Globus pallidus (tissue), 1 donor: ENCODE measurements at places on chromosomes 7 and 10.

DNA sequence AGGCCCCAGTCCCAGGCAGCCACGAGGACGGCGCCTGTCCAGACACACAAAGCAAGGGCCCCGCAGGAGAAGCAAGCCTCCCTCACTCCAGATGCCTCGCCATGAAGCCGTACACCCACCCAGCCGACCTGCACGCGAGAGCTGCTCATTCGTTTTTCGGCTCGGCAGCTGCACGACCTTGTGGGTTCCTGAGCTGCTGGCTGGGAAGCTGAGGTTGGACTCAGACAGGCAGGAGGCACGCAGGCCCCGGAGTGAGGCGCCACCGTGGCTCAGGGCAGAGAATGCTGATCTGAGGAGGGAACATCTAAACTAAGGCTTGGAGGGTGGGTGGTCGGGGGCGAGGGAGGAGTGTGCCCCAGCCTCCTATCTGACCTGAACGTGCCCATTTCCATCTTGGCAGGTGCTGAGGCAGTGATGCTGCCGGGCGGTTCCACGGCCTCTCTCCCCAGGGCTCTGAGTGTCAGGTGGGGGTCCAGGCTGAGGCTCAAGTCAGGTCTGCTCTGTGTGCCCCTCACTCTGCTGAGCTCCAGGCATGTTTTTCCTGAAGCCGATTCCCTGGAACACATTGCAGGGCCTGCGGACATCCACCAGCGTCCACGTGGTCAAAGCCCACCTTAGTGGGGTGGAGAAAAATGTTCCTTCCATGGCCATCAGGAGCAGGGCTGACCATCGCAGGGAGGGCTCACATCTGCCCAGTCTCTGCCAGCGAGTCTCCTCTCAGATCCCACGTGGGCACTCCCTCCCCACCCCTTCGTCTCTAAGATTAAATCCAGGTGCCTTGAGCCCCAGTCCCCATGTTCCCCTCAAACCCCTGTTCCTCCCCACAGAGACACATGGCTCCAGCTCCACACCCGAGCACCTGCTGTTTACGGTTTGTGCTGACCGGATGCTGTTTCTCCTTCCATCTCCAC is 28.1 kb upstream of the FAM20C start:
- no peak for DNase-seq

DNA sequence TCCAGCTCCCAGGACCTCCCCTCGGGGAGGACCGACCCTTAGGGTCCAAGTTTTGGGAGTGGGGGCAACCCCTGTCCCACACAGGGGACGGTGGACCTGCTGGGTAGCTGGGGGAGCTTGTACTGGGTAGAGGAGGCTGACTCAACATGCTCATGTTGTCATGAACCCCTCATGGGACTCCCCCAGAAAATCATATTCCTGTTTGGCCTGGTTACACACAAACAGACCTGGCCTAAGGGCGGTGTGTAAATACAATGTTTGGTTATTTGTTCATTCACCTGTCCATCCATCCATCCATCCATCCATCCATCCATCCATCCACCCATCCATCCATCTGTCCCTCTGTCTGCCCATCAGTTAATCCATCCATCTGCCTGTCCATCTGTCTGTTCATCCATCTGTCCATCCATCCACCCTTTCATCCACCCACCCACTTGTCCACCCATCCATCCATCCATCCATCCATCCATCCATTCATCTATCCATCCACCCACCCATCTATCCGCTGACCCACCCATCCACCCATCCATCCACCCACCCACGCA is 92.9 kb downstream of the DNAJB6 start:
- no peak for DNase-seq

GRCh38 chr7:80413383-80413945 is 98.4 kb downstream of the GNAT3 start:
- DNase-seq, result no peak

DNA sequence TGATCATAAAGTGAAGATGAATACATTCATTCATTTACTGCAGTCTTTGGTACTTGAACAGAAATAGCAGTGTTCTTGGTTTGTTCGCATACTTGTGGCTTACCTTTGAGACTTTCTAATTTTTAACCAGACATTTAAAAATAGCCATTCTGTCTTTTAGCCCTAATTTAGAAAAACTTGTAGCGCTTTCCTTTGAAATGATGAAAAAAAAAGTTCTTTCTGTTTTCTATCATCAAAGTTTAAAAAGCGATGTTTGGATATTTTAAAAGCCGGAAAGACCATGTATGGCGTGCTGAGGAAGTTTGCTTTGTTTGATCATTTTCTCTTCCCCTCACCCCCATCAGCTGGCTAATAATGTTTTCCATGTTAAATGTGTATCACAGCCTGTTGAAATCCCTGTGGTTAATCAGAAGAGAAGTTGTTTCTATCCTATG is 116.3 kb downstream of the CUX1 start:
- no peak for DNase-seq

GRCh38 chr7:27160546-27161213 is 4.2 kb upstream of the HOXA7 start:
- DNase-seq, result peak; percentile 57

GRCh38 chr10:17787087-17787961 is 21.8 kb upstream of the MRC1 start:
- DNase-seq, result no peak

- DNase-seq, result no peak
Measured at GRCh38 chr10:4677296-4678021, 148.5 kb upstream of the AKR1E2 start.

- DNase-seq, result no peak
Measured at GRCh38 chr7:155979994-155980393, 167.7 kb upstream of the SHH start.

- DNase-seq, result no peak
Measured at GRCh38 chr10:120980279-120981255, 129.4 kb downstream of the WDR11 start.

GRCh38 chr10:128150045-128150493 is 23.8 kb upstream of the MKI67 start:
- DNase-seq, result peak; percentile 53

- DNase-seq, result no peak
Measured at GRCh38 chr10:26485150-26485941, 47.2 kb downstream of the APBB1IP start.

GRCh38 chr7:55534916-55535590 is 37.2 kb downstream of the VOPP1 start:
- no peak for DNase-seq

DNA sequence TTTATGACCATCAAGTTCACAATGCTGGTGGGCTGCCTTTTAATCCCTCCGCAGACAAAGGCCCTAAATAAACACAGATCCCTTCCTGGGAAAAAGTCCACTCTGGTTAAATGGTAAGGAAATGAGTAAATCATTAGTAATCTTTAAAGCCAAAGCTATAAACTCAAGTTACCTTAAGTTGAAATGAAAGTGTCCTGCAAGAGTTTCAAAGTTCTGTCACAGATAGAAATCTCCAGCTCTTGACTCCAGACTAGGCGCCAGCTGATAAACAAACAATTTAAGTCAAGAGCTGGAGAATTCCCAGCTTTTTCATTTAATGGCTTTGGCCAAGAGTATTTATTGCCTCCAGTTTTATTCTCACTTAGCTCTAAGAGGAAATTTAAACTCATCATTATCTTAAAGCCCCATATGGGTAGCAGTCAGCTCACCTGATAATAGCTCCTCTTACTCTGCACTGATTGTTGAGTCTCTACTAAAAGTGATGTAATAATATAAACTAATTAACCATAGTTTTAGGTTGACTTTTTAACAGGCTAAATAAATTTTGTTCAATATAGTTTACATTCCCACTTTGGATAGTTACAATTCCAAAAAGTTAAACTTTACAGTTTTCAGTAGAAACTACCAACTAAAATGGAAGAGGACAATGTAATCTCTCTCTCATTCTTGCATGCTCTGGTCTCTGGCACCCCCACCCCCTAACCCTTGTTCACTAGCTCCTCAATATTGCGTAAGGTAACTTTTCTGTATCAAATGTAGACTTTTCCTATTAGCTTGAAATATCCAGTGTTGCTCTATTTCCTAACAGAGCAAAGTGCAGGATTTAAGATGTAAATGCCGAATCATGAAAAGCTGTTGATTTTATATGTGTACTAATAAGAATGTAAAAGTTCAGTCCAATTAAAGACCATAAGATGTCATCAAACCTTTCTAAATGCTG is 56.1 kb downstream of the HIBADH start:
- DNase-seq, result no peak

GRCh38 chr7:114432703-114433102 is 18.1 kb downstream of the FOXP2 start:
- DNase-seq, result no peak

- no peak for DNase-seq
Measured at GRCh38 chr7:27700501-27700900, 37.8 kb upstream of the HIBADH start.

DNA sequence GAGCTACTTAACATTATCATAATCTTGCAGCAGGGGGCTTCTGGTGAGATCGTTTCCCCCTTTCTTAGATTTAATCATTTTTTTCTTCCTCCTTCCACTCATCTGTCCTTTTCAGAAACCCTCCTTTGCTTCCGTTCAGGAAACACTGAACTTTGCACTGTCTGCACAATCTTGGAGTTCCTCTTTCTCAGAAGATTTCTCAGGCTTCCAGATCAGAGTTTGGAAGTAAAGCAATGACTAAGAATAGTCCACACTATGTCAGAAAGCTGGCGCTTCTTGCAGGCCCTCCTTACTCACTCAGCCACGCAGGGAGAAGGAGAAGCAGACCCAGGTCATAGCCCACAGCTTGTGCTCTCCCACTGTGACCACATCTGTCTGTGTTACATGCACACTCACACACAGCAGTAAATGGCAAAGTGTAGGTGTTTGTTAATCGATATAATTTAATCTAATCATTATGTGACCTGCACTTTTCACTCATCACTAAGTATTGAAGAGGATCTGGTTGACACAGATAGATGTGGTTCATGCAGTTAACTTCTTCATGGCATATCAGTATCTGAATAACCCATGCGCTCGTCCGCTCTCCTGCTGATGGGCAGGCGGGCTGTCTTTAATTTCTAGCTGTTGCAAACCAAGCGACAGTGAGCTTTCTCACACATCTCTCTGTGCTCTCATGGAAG is 30.2 kb downstream of the ALOX5 start:
- peak; percentile 60 for DNase-seq

- no peak for DNase-seq
Measured at GRCh38 chr7:126842451-126842850, 410.3 kb downstream of the GRM8 start.

DNA sequence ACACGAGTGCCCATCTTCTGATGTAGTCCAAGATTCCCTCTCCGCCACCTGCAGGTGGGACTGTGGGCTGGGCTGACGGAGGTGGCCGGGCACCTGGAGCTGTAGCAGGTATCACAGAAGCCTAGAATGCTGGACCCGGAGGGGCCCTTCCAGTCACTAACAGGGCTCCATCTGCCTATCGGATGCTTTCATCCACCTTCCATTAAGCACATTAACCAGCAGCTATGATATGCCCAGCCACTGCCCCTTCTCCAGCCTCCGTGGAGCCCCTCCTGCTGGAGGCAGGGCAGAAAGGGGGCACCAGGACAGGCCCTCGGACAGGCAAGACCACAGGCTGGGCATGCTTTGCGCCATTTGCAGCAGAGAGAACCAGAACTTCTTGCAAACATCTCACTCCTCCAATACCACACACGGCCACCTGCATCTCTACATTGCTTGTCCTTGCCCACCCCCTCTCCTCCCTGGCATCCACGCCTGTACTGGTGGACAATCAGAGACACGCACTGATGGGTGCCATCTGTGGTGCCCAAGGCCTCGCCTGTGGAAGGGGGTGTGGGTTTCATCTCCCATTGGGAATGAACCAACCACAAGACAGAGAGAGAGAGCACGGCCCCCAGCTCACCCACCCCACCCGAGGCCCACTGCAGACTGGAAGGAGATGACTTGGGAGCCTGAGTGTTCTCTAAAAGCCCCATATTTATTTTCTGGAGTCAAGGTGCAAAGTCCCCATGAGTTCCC is 16.8 kb downstream of the PRKAG2 start:
- no peak for DNase-seq

- DNase-seq, result no peak
Measured at GRCh38 chr7:78563191-78563590, 764.6 kb downstream of the PHTF2 start.

GRCh38 chr10:121465215-121465614 is 133.0 kb downstream of the FGFR2 start:
- no peak for DNase-seq

GRCh38 chr7:116097365-116098009 is 66.9 kb upstream of the TFEC start:
- no peak for DNase-seq

DNA sequence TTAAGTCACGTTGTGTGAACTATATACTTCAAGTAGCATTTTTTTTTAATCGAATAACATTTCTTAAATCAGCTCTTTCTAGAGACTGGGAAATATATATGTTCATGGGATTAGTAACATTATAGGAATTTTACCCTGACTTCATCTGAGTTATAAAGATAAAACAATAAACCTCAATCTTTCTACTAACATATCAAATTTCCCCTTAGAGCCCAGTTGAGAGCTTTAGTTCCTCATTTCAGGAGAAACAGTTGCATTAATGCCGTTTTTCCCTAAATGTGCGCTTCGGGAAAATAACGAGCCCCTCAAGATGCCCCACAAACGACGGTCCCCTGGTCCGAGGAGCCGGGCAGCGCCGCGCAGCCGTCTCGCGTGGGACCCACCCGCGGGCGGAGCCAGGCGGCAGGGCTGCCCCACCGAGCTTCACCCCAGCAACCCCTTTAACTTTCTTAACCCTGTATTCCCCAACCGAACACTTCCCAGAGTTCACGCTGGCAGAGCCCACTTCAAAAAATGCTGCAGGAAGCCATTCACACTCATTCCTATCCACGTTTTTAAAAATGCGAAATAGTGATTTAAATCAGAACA is 152.5 kb upstream of the YAE1 start:
- DNase-seq, result no peak

GRCh38 chr10:98028168-98028770 is 2.2 kb downstream of the CRTAC1 start:
- peak; percentile 74 for DNase-seq

GRCh38 chr10:88309365-88309764 is 273.8 kb downstream of the RNLS start:
- DNase-seq, result no peak

DNA sequence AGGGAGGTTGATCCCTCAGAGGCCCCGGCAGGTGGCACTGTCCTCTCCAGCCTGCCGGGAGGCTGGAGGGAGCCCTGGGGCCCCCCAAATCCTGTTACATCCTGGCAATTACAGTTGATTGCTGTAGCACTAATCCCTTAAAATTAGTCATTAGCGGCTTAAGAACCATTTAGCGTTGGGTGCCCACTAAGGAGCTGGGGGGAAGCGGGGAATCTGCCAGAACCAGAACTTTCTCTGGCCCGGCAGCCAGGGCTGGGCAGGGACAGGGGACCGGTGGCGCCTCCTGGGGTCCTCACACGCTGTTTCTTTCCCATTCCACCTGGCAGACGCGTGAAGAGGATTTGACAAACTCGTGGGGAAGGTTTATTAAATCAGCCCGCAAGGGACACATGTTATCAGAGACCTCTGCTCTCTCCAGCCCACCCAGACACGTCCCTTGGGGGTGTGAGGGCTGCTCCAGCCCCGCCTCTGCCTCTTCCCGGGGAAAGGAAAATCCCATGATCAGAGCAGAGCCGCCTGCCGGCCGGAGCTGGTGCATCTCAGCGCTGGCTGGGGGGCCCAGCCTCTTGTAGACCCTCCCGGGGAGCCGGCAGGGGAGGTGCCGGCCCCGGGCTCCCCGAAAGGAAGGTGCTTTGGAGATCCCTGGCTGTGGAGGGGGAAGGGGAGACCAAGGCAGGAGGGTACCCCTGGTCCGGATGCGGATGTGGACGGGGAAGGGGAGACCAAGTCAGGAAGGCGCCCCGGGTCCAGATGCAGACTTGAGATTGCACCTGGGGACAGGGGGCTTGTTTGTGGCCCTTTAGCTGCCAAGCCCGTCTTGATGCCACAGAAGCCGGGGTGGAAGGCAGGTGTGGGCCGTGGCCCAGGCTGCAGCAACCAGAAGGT is 142.7 kb downstream of the ELFN1 start:
- DNase-seq, result no peak
